ENCODE measurements at places on chromosomes 6 and 20. TPM values are rescaled to one million over a fixed set of nuclear protein-coding genes. Genes with fewer than 3 reads are reported as not detected.

DNA sequence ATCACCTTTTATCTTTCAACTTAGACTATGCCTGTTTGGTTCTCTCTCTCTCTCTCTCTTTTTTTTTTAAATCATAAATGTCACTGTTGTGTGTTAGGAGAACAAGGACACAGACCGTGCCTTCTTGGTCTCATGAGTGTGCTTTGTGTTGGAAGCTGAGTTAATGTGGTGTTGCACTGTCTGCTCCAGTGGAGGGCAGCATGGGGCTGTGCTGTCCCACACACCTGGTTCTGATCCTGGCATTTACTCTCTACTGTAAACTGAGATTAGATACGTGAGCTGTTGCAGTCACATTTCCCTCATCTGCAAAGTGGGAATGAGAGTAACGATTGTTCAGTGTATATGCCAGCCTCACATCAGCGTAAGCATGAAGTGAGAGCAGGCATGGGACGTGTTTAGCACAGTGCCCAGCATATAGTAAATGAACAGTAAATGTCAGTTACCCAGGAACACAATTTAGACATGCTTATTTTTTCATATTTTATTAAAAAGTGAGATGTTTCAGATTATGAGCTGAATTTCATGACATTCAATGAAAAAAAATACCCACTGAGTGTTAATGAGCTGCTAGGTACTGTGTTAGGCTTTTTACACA is 161.1 kb downstream of the FARS2 start:
- no peaks in the 10 kb centered on the region for H3K27me3 ChIP-seq
- DNase-seq = no peak
- no peak overlapping the region for H3K27ac ChIP-seq

GRCh38 chr6:11128608-11129007 is 17.1 kb upstream of the ERVFRD-1 start:
- H3K27me3 ChIP-seq = no peaks in the 10 kb centered on the region
- no peak overlapping the region for H3K27ac ChIP-seq
- no peak overlapping the region for H3K4me3 ChIP-seq
- H3K36me3 ChIP-seq = no peaks in the 10 kb centered on the region

- peak overlapping the region; percentile 89 for H3K4me3 ChIP-seq
- H3K27me3 ChIP-seq = no peaks in the 10 kb centered on the region
- H3K27ac ChIP-seq = peak overlapping the region; percentile 73
- peak; percentile 87 for DNase-seq
Observed at GRCh38 chr20:45406260-45407066, 1.6 kb upstream of the DBNDD2 start.

DNA sequence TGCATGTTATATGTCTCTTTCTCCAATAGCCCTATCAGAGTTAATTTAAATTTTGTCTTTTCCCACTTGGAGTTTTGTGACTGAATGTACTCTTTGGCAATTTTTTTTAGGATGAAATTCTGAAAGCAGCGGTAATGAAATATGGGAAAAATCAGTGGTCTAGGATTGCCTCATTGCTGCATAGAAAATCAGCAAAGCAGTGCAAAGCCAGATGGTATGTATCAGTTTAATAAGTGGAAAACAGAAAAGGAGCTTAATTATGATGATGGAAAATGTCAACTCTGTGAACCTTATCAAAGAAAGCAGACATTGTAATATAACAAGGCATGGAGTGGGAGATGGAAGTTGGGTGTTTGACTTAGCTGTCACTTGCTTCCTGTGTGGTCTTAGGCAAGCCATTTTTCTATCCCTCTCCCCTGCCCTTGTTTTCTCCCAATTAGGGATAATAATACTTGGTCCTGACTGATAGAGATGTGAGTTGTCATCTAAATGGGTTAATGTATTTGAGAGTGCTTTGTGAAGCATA is 2.7 kb downstream of the CDC5L start:
- peaks cover 2% of the 10 kb centered on the region for H3K36me3 ChIP-seq
- H3K4me1 ChIP-seq = no peaks in the 10 kb centered on the region
- H3K4me3 ChIP-seq = no peak overlapping the region

IPCEF1 gene
- 2.1 TPM for total RNA-seq

CDKAL1 gene
- 11.1 TPM for total RNA-seq

DNA sequence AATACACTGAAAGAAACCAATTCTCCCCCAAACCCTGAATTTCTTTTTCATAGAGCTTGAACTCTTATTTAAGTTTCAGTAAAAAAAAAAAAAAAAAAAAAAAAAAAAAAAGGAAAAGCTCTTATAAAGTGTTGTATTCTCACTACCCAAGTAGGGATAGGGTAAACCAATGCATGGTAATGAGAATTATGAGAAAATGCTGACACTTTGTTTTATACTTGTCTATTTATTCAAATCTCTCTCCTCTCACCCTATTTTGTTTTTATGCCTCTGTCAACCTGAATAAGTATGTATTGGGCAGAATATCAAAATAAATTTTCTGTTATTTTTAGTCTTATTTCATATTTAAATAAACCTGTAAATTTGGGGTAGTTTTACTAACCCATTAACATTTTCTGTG is 181.9 kb downstream of the GJA1 start:
- no peaks in the 10 kb centered on the region for H3K36me3 ChIP-seq
- H3K27ac ChIP-seq = no peak overlapping the region
- no peaks in the 10 kb centered on the region for H3K4me1 ChIP-seq
- H3K27me3 ChIP-seq = no peaks in the 10 kb centered on the region

DNA sequence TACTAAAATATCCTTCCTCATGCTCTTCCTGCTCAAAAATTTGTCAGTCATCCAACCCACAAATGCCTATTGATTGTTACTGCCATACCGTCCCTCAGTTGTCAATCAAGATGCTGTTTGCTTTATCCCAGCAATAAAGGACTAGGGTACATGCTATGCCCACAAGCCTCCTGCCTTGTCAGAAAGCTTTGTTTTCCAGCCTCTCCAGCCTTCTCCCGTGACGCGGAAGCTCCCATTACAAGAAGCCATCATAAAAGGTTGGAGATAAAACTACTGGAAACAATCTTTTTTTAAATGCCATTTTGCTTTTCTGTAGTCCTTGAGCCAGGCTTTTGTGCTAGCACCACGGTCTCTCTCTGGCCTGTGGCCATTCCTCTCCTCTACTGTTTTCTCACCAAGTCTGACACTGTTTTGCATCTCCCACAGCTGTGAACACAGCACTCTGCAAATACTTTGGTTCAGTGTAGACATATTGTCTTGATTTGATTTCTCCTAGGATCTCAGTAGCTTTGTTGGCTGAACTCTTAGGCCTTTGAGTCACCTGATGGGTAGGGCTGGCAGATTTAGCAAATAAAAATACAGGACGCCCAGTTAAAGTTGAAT is 495.7 kb upstream of the JARID2 start:
- H3K27ac ChIP-seq = no peak overlapping the region
- no peak overlapping the region for H3K4me3 ChIP-seq
- no peaks in the 10 kb centered on the region for H3K36me3 ChIP-seq
- DNase-seq = no peak

DNA sequence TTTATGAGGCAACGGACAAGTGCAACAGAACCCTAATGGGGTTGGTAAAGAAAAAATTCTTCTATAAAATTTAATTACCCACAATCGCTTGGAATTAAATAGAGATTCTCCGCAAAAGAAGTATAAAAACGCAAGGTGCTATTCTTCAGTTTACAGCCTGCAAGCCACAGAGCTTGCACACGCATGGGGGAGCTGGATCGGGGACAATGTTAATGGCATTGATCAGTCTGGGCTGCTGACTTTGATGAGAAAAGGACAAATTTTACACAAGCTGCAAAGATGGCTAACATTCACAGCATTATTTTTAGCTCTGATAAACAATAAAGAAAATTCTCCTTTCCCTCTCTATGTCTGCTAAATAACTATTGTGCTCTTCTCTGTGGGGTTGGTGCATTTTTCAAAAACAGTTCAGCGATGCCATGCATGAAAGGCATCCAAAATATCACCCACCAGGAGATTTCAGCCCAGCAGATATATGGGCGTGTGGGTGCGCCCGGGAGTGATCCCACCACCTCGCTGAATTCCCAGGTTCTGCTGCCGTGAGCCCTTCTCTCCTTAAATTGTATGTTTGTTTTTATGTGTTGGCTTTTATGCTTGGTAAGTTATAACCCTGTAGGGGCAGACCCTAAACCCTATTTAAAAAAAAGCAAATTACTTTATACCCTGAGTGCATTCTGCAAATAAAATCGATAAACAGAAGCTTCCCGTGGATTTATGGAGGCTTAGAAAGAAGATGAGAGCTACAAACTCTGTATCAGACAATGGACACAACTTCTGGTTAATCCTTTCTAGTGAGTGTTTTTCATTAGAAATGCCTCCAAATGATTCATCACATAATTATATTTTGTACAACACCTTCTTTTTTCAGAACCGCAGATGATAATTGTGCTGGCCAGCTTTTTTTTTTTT is 55.6 kb downstream of the NOX3 start:
- no peaks in the 10 kb centered on the region for H3K4me1 ChIP-seq
- H3K27ac ChIP-seq = no peak overlapping the region
- no peak for DNase-seq
- H3K27me3 ChIP-seq = no peaks in the 10 kb centered on the region
- H3K4me3 ChIP-seq = no peak overlapping the region
- no peaks in the 10 kb centered on the region for H3K36me3 ChIP-seq

SEMG1 gene
- not detected for total RNA-seq

- no peak for DNase-seq
- no peaks in the 10 kb centered on the region for H3K36me3 ChIP-seq
- H3K27ac ChIP-seq = no peak overlapping the region
- no peak overlapping the region for H3K4me3 ChIP-seq
Observed at GRCh38 chr6:157106487-157106886, 216.8 kb downstream of the TMEM242 start.

DNA sequence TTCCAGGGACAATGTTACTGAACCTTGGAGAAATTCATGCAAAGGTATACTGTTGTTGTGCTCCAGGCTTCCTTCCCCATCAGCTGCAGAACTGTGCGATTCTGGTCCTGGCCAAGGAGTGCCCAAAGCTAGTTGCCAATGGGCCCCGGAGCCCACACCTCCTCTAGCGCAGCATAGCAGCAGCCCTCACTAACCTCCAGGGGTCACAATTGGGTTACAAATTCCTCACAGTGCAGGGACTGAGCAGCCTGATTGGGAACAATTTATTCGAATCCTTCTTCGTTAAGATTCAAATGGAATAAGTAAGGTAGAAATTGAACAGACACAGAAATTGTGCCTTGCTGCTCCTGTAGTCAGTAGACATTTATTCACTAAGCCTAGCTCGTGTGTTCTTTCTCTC is 284.9 kb downstream of the PRKN start:
- DNase-seq = no peak
- no peaks in the 10 kb centered on the region for H3K36me3 ChIP-seq
- H3K27me3 ChIP-seq = no peaks in the 10 kb centered on the region
- no peak overlapping the region for H3K27ac ChIP-seq
- no peak overlapping the region for H3K4me3 ChIP-seq
- H3K4me1 ChIP-seq = no peaks in the 10 kb centered on the region

DNA sequence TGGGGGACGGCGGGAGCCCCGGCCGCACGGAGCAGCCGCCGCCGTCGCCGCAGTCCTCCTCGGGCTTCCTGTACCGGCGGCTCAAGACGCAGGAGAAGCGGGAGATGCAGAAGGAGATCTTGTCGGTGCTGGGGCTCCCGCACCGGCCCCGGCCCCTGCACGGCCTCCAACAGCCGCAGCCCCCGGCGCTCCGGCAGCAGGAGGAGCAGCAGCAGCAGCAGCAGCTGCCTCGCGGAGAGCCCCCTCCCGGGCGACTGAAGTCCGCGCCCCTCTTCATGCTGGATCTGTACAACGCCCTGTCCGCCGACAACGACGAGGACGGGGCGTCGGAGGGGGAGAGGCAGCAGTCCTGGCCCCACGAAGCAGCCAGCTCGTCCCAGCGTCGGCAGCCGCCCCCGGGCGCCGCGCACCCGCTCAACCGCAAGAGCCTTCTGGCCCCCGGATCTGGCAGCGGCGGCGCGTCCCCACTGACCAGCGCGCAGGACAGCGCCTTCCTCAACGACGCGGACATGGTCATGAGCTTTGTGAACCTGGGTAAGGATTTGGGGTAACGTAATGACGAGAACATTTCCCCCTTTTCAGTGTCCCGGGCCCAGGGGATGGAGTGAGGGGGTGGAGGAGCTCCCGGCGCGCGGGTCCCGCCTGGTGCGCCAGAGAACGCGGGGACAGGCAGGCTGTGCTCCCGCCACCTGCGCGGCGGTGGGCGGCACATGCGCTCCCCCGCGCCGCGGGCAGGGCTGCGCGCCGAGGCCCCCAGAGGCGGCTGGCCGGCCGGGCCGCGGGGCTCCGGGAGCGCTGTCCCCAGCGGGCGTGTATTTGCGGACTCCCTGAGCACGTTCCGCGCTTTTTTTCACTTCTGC is 1.4 kb downstream of the BMP6 start:
- H3K27ac ChIP-seq = no peak overlapping the region
- DNase-seq = no peak
- no peaks in the 10 kb centered on the region for H3K27me3 ChIP-seq
- no peaks in the 10 kb centered on the region for H3K36me3 ChIP-seq
- H3K4me1 ChIP-seq = peaks cover 25% of the 10 kb centered on the region
- peak overlapping the region; percentile 51 for H3K4me3 ChIP-seq

DNA sequence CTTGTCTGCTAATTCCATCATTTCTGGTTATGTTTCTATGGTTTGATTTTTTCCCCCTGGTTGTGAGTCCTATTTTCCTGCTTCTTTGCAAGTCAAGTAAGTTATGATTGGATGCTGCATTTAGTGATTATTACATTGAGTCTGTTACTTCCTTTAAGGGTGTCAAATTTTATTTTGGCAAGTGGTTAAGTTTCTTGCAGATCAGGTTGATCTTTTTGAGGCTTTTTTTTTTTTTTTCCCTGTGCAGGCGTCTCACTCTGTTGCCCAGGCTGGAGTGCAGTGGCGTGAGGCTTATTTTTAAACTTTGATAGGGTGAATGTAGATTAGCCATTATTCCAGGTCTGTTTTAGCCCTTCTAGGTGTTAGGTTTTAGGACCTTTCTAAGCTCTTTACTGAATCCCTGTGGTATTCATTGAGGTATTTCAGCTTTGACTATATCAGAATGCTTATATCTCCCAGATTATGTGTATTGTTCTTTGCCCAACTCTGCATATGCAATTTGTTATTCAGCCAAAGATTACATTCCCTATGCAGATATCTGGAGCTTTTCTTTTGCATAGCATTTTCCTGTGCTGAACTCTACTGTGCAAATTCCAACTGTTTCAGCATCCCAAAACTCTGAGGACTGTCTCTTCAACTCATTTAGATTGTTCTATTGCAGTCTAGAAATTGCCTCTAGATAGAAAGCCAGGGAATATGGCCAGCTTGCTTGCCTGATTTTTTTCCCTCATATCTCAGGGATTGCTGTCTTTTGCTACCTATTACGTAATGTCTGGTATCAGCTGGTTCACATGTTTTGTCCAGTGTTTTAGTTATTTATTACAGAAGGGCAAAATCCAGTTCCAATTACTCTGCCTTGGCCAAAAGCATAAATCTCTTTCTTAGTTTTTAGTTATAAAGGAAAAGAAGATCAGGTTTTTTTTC is 113.3 kb downstream of the AFG1L start:
- no peaks in the 10 kb centered on the region for H3K27me3 ChIP-seq
- H3K27ac ChIP-seq = no peak overlapping the region
- H3K4me1 ChIP-seq = no peaks in the 10 kb centered on the region
- no peak overlapping the region for H3K4me3 ChIP-seq
- no peaks in the 10 kb centered on the region for H3K36me3 ChIP-seq

GRCh38 chr6:37251211-37251780 is 6.3 kb upstream of the TBC1D22B start:
- no peak overlapping the region for H3K4me3 ChIP-seq
- H3K27me3 ChIP-seq = no peaks in the 10 kb centered on the region
- H3K36me3 ChIP-seq = no peaks in the 10 kb centered on the region
- no peak overlapping the region for H3K27ac ChIP-seq
- no peak for DNase-seq
- H3K4me1 ChIP-seq = no peaks in the 10 kb centered on the region

- no peak for DNase-seq
Observed at GRCh38 chr6:16555550-16555949, 205.7 kb downstream of the ATXN1 start.

- no peaks in the 10 kb centered on the region for H3K36me3 ChIP-seq
- no peaks in the 10 kb centered on the region for H3K27me3 ChIP-seq
- no peak for DNase-seq
Observed at GRCh38 chr6:13420269-13420668, 67.1 kb downstream of the GFOD1 start.

Data from Peyer's patch (tissue), 4 donors.